Stimulated activated naive B cell treated with anti-CD40 and anti-IgM and Interleukin-4, amounts not matched to agents 10 μg/mL and 1 μg/mL and 100 μg/mL, for 72 hours (primary cell): ENCODE measurements at places on chromosomes 2 and 18.

DNA sequence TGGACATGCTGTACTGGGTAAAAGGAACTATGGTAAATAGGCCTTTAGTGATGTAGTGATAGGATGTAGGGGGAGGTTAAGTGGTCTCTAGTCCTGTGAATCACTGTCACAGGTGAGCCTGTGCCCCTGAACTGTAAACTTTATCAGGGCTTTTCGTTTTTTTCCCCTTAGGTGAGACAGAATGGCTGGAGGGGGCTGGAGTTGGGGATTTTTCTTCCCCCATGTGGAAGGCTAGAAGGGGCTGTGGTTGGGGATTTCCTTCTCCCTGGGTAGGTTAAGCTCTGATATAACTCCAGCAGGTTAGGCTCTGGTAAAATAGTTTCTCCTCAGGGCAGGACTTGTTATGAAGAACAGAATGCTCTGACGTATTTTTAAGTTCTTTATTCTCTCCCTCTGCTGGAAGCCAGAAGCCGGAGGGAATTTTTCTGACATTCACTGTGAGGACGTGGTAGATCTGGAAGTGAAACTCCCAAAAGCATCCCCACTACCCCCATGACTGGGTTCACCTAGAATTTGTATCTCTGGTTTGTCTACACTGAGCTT, 28.5 kb downstream of the PIKFYVE start:
- DNase-seq: no peak
- H3K27me3 ChIP-seq: no peaks in the 10 kb centered on the region
- H3K27ac ChIP-seq: peak overlapping the region; percentile 86
- peak overlapping the region; percentile 15 for H3K4me3 ChIP-seq
- peaks cover 50% of the 10 kb centered on the region for H3K4me1 ChIP-seq
- H3K36me3 ChIP-seq: peaks cover 61% of the 10 kb centered on the region

- peaks cover 55% of the 10 kb centered on the region for H3K4me1 ChIP-seq
- H3K36me3 ChIP-seq: peaks cover 50% of the 10 kb centered on the region
- peak overlapping the region; percentile 80 for H3K27ac ChIP-seq
- H3K27me3 ChIP-seq: no peaks in the 10 kb centered on the region
- peak overlapping the region; percentile 21 for H3K4me3 ChIP-seq
- DNase-seq: no peak
These were observed 121.0 kb downstream of the EIPR1 start for GRCh38 chr2:3256605-3257004.

DNA sequence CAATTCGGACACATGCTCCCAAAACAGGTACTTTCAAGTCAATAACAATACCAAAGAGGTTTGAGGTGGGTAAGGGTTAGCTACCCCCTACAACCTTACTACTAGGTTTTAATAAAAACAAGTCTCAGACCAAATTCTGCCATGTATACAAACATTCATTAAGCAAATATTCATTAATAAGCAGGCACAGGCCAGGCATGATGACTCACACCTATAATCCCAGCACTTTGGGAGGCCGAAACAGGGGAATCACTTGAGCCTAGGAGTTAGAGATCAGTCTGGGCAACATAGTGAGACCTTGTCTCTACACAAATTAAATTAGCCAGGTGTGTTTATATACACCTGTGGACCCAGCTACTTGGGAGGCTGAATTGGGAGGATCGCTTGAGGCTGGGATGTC, 11.7 kb upstream of the ELAC1 start:
- no peak overlapping the region for H3K4me3 ChIP-seq
- no peaks in the 10 kb centered on the region for H3K4me1 ChIP-seq
- H3K27me3 ChIP-seq: no peaks in the 10 kb centered on the region
- H3K27ac ChIP-seq: no peak overlapping the region
- no peaks in the 10 kb centered on the region for H3K36me3 ChIP-seq

GRCh38 chr18:50194631-50195532, at the start of gene MYO5B:
TSS of gene MYO5B (minus strand) at chr18:50195147. CDS start at chr18:50194793, 354 bp downstream.
- peaks cover 54% of the 10 kb centered on the region for H3K27me3 ChIP-seq
- no peaks in the 10 kb centered on the region for H3K36me3 ChIP-seq
- peak within 1 kb of the TSS; percentile 72 for H3K4me3 ChIP-seq
- DNase-seq: peak; percentile 40
- H3K27ac ChIP-seq: peak within 1 kb of the TSS; percentile 60

DNA sequence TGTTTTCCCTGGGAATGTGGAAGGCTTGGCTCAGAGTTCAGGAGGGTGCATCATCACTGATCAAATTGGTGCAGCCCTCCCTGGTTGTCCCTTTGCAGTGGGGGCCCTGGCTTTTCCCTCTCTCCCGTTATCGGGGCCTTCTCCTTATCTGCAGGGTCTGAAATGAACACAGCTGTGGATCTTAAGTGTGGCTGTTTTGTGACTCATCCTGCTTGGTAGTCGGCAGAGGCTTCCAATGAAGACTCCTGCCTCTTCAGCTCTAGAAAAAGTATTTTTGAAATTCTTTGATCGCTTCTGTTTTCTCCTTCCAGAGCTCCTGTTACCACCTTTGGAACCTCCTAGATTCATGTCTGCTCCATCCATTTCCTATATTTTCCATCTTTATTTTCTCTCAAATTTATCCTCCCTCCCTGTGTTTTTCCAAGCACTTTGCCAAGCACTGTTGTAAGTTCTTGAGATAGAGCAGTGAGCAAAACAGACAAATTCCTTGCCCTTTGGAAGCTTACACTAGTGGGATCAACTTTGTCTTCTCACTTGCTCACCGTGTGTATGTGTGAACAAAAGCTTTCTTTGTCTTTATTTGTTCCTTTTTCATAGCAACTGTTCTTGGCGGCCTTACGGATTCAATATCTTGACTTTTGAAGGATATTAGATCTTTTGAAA, 45.7 kb downstream of the RALB start:
- DNase-seq: no peak
- peaks cover 8% of the 10 kb centered on the region for H3K4me1 ChIP-seq
- H3K27ac ChIP-seq: no peak overlapping the region

DNA sequence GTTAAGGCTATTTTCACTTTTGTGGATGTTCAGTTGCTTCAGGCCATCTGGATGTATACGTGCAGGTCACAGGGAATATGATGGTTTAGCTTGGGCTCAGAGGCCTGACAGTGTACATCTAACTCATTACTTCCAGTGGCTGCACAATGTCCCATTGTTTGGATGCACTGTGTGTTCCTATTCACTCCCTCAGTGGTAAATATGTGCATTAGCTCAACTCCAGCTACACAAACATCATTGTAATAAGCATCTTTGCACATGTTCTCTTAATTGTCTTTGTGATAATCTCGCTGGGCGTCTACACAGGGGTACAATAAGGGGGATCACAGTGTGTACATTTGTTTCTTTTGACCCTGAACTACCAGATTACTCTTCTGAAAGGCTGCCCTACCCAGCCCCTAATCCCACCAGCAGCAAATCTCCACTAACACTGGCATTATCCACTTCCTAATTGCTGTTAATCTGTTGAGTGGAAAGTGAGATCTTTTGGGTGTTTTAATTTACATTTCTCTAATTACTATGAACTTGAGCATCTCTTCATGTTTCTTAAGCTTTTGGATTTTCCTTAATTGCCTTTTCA, 56.1 kb upstream of the POLE4 start:
- H3K27me3 ChIP-seq: peaks cover 13% of the 10 kb centered on the region
- no peak for DNase-seq
- no peaks in the 10 kb centered on the region for H3K4me1 ChIP-seq
